Lung microvascular endothelial cell (primary cell): ENCODE measurements at places on chromosomes 3 and 15. TPM values are rescaled to one million over a fixed set of nuclear protein-coding genes. Genes with fewer than 3 reads are reported as not detected.

The TNFSF10 gene
- total RNA-seq, result 69.1 and 91.1 TPM in 2 replicates

The FAM107A gene
- 0.20 and 2.2 TPM in 2 replicates for total RNA-seq

The PLAAT1 gene
- total RNA-seq, result 0.20 and 0.44 TPM in 2 replicates

The STRIT1 gene
- total RNA-seq, result not detected in 2 replicates

The CPNE4 gene
- not detected in 2 replicates for total RNA-seq

The RHO gene
- total RNA-seq, result not detected in 2 replicates

The FANCD2 gene
- total RNA-seq, result 5.8 and 11.6 TPM in 2 replicates
